ENCODE measurements at places on chromosomes 2 and 18.

DNA sequence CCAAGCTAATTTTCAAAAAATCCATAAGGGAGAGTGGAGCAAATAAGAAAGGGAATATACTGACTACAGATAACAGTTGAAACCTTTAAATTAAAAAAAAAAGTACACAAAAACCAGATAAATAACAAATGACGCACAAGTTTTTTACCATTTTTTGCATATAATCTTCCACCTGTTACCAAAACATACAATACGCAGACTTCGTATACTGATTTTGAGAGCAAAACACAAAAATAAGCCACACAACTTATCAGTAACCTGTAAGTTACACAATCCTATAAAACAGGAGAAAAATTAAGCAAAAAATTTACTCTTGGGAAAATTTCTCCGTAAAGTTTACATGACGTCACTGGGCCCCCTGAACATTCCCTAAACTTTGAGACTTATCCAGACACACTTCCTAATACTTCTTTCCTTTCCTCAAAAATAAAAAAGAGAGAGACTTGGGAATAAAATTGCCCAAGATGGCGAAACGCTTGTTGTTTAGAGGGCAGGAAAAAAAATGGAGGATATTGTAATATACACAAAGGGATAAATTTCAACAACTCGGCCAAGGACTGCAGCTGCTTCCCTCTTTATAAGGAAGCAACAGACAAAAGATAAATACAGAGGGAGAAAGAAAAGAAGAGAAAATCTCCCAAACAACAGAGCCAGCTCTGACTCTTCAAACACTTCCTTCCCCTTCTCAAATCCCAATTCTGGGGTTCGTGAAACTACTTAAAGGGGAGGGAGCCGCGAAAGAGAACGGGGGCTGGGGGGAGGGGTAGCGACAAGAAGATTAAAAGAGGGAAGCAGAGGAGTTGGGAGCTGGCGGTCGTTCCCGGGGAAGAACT is 1.6 kb downstream of the BAZ2B start:
- DNase-seq, result no peak

- no peak for DNase-seq
These were observed 100.9 kb downstream of the TNS1 start for GRCh38 chr2:217901835-217902378.

GRCh38 chr2:85545780-85546240 is 6.8 kb downstream of the MAT2A start:
- no peak for DNase-seq

GRCh38 chr2:207896525-207897285 is 127.0 kb upstream of the FZD5 start:
- peak; percentile 68 for DNase-seq

- DNase-seq, result no peak
These were observed 287.6 kb downstream of the CYRIA start for GRCh38 chr2:16378031-16378430.

DNA sequence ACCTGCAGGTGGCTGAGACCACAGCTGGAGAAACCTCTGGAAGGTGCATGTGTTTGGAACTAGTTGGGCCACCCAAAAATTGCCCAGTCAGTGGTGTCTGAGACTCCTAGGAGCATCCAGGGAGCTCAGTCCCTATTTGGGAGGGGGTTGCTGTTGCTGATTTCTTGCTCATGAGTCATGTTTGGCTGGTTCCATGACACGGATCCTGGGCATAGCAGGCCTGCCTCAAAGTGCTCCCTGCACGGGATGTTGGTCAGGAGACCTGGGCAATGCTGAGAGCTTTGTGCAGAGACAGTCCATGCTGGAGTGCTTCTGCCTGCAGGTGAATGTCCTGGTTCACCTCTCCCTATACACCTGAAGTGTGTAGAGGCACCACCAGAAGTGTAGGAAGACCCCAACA is 194.2 kb downstream of the GLI2 start:
- DNase-seq, result no peak

- peak; percentile 38 for DNase-seq
These were observed 4.7 kb downstream of the EEF1B2 start for GRCh38 chr2:206164261-206164862.

DNA sequence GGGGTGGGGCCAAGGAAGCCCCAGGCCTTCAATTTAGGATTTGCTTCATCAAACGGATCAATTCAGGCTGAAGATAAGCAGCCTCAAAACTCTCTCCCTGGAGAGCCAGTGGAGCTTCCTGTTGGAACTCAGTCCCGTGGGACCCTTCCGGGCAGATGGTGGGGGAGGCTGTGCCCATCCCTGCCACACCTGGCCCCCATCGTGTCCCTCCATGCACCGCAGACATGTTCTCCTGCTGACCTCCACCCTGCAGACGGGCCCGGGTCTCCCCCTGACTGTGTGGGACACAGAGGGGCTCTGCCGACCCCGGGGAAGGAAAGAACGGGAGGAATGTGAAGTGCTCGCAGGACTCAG is 144.2 kb downstream of the TPO start:
- no peak for DNase-seq

- DNase-seq, result no peak
These were observed 114.1 kb downstream of the EPB41L3 start for GRCh38 chr18:5429681-5430080.

DNA sequence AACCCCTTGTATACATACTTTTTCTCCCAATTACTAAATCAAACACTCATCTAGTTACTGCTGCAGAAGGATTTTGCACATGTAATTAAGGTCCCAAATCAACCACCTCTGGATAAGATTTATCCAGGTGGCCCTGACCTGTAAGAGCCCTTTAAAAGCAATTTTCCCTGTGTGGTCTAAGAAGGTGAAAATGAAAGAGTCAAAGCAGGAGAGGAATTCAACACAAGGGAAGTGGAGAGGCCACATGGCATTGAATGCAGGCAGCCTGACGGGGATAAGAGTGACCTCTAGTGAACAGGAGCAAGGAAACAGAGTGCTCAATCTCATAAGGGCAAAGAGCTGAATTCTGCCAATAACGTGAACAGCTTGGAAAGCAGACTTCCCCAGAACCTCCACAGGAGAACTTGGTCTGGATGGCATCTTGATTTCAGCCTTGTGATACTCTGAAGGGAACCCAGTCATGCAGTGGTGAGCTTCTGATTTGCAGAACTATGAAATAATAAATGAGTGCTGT is 27.2 kb downstream of the PPP3R1 start:
- DNase-seq, result peak; percentile 26

DNA sequence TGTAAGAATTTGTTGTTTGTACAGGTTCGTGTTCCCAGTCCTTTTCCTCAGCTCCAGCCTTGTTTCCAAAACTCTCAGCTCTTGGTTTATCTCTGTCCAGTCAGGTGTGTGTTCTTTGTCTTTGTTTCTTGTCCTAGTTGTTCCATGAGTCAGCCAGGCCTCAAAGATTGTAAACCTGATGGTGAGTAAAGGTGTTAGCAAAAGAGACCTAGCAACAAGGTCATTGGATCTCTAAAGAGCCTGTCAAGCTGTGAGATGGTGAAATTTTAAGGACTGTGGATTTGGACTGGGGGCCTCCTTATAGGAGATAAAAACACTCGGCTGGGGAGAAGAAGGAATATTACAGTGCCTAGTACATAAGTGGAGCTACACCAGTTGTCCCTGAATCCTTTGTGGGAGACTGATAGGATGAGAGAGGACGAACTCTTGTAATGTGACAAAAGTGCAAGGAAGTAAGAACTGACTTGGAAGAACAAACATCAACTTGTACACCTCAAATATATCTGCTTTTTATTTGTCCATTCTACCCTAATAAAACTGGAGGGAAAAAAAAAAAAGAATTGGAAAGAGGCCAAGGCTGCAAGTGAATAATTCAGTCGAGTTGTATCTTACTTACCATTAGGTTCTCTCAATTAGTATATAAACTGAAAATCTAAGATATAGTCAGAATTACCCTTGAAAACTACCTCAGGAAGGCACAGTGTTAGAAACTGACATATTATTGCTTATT is 37.2 kb downstream of the ITGA6 start:
- DNase-seq, result no peak

GRCh38 chr2:105887256-105887655 is 142.5 kb downstream of the NCK2 start:
- no peak for DNase-seq

- DNase-seq, result no peak
These were observed 125.5 kb downstream of the MC4R start for GRCh38 chr18:60247103-60247502.

GRCh38 chr2:38185012-38185491 is 109.1 kb upstream of the CYP1B1 start:
- DNase-seq, result no peak

DNA sequence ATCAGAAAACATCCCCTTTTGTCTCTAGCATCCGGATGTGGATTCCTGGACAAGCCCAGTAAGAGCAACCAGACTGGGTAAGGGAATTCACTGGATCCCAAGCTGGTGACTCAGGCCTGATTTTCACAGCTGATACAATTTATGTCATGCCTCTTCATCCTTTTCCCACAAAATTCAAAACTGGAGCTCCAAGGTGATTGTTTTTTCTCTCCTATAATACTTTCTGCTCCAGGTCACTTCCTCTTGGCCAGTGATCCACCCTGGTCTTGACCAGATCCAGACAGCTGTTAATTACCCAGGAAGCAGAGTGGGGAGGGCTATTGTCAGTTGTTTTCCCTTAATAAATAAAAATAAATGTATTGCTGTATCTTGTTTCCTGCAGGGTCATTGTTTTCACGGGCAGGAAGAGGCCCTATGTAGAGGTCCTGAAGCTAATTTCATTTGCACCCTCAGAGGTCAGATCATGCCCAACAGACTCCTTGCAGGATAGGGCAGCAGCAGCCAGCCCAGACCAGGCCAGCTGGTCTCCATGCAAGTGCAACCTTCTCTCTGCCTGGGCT is 57.6 kb downstream of the EVA1A start:
- DNase-seq, result no peak

DNA sequence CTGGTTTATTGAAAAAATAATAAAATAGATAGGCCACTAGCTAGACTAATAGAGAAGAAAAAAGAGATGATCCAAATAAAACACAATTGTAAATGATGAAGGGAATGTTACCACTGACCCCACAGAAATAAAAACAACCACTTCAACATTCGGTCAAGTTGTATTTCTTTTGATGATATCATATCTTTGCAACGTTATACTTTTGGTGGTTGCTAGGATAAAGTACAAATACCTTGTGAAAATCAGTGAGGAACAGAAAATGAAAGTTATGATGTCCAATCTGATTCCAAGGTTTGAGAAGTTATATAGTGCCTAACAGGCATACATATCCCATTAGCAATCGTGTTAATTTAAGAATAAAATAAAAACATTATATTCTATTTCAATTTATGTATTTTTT is 6.6 kb upstream of the ASNSD1 start:
- no peak for DNase-seq

DNA sequence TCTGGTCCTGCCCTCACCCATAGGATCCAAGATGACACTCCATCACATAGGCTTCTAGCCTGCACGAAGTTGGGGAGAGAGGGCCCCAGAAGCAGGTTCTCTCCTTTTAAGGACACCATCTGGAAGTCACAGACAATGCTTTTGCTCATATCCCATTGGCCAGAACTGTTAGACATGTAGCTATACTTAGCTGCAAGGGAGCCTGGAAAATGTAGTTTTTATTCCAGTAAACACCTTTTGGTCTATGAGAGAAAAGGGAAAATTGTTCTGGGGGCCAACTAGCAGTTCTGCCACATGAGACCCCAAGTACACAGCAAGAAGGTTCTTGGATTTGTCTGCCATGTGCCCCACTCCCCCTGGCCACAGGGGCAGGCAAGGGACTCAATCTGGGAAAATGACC is 206.1 kb downstream of the ZFP36L2 start:
- DNase-seq, result no peak
